ENCODE measurements at places on chromosomes 16 and 17.

- DNase-seq, result no peak
These were observed 3.1 kb downstream of the FOXL1 start for GRCh38 chr16:86581458-86581857.

DNA sequence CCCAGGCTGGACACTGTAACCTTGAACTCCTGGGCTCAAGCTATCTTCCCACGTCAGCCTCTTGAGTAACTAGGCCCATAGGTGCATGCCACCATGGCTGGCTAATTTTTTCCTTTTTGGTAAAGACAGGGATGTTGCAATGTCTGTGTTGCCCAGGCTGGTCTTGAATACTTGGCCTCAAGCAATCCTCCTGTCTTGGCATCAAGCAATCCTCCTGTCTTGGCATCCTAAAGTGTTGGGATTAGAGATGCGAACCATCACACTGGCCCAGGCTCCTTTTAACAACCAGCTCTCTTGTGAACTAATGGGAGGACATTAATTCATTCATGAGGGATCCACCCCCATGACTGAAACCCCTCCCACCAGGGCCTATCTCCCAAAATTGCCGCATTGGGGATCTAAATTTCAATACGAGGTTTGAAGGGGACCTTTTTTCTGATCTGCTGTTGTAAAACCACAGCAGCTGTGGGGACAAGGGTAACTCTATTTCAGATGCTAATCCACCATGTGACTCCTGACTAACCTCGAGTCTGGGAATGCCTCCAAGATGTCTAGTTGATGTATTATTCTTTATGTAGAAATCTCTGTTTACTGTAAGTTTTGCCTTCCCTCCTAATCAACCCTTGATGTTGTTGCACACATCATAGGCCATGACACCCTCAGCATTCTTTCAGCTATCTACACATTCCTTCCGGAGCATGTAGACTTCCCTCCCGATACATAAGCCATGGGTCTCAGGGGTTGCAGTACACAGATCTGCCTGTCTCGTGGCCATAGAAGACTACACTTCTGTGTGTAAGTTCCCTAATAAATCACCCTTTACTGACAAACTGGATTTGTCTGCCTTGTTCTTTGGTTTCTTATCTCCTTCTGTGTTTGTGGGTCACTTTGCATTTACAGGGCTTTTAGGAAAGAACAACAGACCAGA is 37.6 kb downstream of the RNF112 start:
- no peak for DNase-seq

DNA sequence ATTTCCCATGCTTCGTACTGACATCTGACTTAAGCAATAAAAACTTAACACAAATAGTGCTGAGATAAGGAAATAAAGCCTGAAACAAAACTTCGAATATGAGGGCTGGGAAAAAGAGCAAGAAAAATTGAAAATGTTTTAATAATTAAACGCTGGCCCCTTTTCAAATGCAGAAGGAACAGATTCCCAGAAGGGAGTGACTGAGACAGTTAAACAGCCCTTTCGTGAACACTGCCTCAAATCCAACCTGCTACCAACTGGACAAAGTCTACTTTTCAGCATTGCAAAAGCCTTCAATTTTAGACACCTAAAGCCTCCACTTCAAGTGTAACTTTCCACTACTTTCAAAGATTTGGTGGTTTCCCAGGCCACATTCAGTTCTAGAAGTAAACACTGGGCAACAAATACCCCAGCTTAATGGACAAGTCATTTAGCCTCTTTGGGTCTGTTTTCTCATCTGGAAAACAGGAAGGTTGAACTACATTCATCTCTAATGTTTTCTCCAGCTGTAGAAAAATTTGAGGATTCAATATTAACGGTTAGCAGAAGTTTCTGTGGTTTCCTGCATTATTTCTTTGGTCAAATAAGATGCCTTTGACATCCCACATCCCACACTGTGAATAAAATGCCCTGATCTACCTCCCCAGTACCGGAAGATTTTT is 11.8 kb downstream of the RFFL start:
- no peak for DNase-seq

- DNase-seq, result peak; percentile 85
These were observed 162.6 kb upstream of the PLCG2 start for GRCh38 chr16:81616321-81617020.

- no peak for DNase-seq
These were observed 443.8 kb upstream of the EEF2KMT start for GRCh38 chr16:5541356-5541755.

DNA sequence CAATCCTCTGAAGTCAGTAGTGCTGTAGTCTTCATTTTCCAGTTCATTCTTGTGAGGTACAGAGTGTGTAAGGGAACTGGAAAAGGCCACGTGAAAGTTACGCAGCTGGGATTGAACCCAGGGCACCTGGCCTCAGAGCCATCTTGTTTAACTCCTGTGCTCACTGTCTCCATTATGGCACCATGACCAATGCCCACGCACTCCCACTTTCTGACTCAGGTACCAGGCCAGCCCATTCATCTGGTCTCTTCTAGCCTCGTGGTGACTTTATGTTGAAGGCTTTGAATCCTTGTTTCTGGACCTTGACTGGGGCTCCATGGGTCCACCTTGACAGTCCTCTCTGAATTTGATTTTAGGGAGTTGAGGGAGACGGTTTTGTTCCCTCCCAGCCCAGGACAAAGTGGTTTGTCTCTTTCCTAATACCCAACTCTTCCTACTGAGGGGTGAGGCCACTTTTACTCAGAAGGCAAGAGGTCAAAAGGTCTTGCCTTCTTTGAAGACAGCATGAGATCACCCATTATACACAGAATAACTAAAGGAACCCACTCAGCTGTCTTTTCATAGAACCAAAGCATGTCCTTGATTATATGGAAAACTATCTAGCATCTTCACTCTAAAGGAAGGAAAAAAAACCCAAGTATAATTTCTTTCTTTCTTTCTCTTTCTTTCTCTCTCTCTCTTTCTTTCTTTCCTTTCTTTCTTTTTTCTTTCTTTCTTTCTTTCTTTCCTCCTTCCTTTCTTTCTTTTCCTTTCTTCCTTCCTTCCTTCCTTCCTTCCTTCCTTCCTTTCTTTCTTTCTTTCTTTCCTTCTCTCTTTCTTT is 50.0 kb downstream of the OTOA start:
- DNase-seq, result no peak

DNA sequence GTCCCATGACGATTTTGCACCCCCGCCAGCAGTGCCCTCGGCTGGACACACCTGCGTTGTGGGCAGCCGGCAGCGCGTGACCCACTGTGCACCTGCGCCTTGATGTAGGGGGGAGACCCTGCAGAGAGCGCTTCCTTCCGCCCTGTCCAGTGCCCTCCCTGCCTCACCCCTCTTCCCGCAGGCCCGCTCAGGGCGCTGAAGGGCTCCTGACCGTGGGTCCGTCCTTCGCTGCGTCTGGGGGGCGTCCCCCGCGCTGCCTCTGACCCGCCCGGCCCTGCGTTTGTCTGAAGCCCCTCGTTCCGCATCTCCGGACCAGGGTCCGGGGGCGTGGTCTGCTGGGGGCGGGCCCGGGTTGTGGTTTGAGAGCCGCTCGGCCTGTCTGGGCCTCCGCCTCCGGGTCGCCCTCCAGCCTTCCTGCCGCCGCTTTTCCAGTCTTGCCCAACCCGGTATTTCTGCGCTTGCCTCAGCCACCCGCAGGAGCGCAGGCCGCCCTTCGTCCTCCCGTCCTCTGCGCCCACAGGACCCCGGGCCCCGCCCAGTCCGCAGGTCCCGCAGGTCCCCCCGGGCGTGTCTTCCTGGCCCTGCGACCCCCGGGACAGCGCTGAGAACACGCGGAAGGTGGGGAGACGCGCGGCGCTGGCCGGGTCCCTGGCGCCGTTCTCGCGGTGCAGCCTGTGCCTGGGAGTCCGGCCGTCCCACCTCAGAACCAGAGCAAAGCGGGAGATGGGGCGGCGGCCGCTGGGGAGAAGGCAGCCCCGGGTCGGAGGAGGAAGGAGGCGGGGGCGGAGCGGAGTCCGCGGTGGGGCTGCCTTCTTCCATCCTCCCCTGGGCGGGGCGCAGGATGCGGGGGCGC is 4.0 kb upstream of the IL17C start:
- DNase-seq, result peak; percentile 71

DNA sequence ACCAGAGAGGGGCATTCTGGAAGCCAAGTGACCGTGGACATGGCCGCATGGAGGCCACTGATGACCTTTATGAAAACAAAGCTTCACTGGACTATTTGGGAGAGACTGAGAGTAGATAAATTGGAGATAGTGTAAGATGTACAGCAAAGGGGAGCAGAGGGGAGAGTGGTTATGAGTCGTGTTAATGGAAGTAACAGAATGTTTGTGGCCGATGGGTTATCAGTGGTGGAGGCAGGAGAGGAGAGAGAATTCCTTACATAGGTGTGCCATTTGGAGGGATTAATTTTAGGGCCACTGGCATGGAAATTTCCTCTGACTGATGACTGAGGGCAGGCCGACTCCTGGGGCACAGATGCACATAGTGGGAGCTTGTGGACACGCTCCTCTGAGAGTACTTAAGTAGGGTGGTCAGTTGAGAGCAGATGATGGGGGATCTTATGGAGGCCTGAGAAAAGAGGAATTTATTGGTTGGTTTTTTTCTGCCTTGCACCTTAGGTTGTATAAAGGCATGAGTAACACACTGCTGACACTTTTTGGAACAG is 19.2 kb downstream of the PRPSAP2 start:
- no peak for DNase-seq

DNA sequence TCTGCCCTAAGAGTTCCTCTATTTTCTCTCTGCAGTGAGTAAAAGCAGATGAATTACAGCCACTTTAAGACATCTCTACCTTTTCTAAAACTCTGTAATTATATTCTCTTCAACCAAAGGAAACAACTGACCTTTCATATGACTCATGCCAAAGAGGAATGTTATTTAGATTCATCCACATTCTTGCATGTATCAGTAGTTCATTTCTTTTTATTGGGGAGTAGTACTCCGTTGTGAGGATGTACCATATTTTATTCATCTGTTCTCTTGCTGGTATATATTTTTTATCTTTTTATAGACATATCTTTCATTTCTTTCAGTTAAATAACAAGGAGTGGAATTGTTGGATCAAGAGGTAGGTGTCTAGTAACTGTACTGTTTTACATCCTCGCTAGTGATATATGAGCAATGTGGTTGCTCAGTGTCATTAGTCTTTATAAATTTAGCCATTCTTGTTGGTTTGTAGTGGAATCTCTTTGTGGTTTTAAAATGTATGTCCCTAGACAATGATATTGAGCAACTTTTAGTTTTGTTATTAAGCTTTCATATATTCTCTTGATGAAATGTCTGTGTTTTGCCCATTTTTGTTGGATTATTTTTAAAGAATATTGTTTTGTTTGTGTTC is 7.8 kb upstream of the MYH8 start:
- no peak for DNase-seq

GRCh38 chr17:73658821-73659515 is 14.7 kb upstream of the SDK2 start:
- no peak for DNase-seq

- no peak for DNase-seq
These were observed 164.4 kb upstream of the XYLT1 start for GRCh38 chr16:17635183-17635582.

DNA sequence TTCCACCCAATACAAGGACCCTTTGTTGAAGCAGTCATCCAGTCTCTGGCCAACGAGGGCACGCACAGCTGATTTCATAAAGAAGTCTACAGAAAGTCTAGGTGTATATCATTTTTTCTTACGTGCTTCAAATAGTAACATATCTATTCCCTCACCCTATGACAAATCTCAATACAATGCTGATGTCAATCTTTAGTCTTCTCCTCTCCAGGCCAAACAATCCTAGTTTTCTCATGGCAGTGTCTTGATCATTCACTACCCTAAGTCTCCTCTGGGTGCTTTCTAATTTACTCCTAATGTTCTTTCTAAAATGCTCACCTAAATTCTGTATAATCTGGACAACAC is 92.6 kb downstream of the CACNG1 start:
- no peak for DNase-seq

DNA sequence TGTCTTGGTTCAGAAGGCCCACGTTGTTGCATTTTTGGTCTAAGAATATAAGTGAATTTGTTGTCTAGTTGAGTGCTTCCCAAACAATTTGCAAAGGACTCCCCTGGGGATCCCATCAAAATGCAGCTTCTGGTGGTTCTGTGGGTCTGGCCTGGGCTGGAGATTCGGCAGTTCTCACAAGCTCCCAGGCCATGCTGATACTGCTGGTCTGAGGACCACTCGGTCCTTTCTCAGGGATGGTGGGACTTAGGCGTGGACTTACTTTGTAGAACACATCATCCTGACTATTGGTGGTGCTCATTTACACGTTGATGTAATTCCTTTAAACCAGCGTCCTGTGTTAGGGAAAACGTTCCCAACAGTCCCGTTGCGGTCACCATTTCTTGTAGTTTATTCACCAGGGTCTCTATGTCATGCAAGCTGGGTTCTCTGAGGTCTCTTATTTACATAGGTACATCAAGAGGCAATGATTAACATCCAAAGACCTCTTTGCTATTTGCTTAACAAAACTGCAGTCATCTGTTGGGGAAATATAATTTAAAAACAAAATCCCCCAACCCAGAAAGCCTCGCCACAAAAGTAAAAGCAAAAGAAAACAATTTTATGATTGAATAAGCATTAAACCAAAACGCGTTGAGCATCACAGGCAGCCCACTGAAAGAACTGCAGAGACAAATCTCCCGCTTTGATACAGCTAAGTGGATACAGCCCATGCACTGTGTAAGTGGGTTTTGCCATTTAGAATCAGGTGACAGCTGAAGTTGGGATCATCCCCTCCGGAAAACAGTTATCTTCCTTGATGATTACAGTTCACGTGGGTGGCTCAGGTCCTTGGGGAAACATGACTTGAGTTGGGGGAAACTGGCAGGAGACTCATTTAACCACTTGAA is 39.0 kb upstream of the SEC14L1 start:
- DNase-seq, result no peak

DNA sequence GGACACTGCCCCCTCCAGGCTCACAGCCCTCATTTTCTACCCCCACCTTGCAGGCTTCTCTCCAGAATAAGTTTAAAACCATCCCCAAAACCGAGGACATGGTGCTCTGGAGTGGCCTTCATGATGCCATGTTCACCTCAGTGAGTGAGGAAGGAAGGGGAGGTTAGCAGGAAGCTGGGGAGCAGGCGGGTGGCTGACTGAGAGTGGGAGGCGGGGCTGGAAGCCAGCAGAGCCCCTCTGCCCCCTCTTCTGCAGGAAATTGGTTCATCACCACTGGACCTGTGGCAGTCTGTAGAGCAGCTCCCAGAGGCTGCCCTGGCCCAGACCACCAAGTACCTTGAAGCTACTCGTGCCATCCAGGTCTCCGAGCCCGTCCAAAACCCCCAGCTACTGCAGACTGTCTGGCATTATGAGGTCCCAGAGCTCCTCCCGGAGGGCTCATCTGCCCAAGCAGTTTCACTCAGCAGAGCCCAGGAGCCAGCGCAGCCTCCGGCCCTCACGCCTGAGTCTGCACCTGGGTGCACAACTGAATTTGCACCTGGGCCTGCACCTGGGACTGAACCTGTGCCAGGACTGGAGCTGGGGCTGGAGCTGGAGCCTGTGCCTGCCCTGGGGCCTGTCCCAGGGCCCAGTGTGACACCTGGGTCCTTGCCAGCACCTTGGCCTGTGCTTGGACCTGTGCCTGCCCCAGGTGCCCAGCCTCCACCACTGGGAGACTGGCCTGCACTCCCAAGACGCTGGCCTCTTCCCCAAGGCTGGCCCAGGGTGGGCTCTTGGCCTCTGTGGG is 19.0 kb downstream of the C16orf96 start:
- DNase-seq, result no peak
